ENCODE measurements at places on chromosomes 1 and 21.

DNA sequence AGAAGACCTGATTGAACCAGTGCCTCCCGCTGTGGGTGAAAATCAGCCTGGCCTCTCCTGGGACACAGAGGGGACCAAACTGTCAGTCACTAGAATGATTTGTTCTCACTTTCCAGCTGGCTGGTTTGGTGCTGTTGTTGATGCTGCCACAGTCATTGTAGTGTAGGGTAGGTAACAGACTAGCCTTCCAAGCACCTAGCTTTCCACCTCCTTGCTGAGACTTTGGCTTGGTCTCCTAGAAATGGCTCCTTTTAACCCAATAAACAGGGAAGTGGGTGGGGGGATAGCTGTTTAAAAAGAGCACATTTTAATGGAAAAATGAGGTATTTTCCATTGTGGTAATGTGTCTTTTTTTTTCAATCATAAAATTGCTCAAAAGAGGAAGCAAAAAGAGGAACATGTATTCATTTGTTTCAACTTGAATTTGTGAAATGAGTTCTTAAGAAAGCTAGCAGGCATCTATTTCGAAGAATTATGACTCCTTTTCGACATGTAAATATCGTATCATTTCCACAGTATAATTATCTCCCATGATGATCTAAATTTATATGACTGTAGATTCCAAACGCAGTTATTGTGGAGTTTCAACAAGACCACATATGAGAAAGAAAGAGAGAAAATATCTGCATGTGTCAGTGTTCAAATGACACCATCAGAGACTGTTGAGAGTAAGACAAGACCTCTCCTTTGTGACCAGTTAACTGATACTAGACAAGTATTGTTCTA, 190.1 kb downstream of the HLX start:
- DNase-seq = peak; percentile 85

GRCh38 chr1:31401241-31401640, 11.8 kb upstream of the SERINC2 start:
- DNase-seq = peak; percentile 38

- no peak for DNase-seq
Observed at GRCh38 chr1:84386716-84387479, 11.4 kb upstream of the DNASE2B start.

DNA sequence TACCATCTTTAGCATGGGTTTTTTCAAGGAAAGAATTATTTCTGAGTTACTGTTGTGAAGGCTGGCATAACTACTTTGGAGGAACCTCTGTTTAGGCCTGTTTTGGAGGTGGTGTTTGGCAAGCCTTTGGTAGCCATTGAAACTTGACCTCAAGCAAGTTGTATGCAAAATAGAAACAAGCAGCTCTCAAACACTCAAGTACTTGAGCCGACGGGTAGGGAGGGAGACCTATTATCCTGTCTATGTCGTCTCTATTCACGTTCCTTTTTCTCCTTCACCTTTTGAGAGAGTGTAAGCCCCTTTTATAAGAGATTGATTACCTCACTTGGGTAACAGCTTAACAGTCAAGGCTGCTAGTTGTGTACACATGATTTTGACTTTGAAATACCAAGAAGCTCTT, 878.3 kb upstream of the CXADR start:
- DNase-seq = no peak

DNA sequence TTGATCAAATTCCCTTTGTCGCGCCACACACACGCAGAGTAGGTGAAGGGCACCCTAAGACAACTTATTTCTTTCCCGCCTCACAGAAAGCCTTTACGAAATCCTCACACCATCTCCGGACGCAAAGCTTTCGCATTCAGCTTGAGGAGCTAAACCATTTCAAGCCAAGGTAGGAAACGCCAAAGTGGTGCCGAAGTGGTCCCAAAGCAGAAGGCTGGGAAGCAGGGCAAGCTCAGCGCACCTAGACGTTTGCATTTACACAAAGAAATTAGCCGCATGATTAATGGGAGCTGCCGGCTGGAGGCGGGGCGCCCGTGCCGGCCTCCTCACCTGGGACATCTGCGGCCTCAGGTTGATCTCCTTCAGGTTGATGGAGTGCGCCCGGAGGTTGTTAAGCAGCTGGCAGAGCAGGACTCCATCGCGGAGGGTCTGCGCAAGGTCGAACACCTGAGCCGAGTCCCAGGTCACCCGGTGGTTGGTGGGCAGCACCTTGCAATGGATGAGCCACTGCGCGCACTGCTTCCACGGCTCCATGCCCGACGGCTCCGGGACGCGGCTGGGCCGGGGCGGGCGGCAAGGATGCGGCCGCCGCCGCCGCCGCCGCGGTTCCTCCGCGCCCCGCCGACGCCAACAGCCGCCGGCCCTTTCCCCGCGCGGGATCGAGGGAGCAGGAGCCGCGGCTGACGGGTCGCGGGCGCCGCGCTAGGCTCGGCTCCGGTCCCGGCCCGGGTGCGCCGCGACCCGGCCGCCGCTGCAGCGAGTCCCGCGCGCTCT, 457 bp downstream of the VAV3 start:
- DNase-seq = no peak

GRCh38 chr1:219419065-219419464, 193.8 kb downstream of the ZC3H11B start:
- no peak for DNase-seq

GRCh38 chr1:40057310-40058030, 16.9 kb downstream of the CAP1 start:
- DNase-seq = peak; percentile 90

DNA sequence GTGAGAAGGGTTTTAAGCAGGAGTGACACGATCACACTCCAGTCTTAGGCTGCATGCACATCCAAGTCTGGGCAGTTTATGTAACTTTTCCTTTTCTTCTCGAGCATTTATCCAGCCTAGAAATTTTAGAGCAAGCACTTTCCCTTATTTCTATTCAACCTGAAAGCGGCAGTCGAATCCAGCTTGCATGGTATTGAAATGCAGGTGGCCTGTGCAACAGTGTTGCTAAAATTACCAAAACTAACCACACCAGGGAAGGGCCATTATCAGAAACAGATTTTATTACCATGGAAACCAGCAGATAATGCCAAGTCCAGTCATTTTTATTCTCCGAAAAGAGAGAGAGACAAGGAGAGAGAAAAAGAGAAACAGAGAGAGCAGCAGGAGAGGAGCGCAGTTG, 179.9 kb upstream of the ZC3H12A start:
- no peak for DNase-seq

- DNase-seq = peak; percentile 94
Observed at GRCh38 chr1:205711105-205712048, 31.1 kb upstream of the SLC45A3 start.

- DNase-seq = no peak
Observed at GRCh38 chr1:39499668-39500067, 8.2 kb downstream of the BMP8A start.

- no peak for DNase-seq
Observed at GRCh38 chr1:242043165-242043564, 44.3 kb upstream of the MAP1LC3C start.

- DNase-seq = no peak
Observed at GRCh38 chr1:56330391-56331026, 248.9 kb downstream of the PLPP3 start.

DNA sequence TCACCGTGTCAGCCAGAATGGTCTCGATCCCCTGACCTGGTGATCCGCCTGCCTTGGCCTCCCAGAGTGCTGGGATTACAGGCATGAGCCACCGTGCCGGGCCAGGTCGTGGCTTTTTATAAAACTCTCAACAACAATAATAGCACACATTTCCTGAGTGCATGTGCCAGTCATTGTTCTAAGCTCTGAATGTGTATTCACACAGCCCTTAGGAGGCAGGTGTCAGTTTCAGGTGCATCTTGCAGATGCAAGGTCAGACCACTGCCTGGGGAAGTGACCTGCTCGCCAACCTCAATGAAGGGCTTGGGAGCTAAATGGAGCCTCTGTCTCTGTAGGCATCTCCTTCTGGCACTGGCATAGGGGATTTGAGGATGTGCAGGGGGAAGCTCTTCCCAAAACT, 1.6 kb upstream of the LEFTY2 start:
- DNase-seq = no peak

DNA sequence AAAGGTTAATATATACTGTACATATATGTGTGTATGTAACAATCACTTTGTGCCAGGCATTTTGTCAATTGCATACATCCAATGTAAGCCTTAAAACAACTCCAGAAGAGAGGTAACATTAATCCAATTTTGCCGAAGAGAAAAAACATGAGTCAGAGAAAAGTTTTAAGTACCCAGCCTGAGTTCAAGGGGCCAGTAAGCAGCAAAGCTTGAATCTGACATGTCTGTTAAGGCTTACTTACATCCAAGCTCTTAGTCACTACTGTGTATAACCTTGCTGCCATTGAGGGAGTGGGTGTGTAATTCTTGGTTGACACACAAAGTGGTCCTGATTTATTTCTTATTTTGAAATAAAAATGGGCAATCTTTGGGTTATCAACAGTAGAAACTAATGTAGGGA, 360.4 kb upstream of the LYPLAL1 start:
- DNase-seq = no peak

DNA sequence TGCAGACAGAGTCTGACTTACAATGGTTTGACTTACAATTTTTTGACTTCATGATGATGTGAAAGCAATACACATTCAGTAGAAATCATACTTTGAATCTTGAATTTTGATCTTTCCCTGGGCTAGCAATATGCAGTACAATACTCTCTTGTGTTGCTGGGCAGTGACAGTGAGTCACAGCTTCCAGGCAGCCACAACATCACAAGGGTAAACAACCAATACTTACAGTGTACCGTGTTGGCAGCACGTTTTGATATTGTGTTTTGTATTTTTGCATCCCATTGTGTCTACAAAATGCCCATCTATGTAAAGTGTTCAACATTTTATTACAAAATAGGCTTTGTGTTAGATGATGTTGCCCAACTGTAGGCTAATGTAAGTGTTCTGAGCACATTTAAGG, 150.9 kb downstream of the NTMT2 start:
- no peak for DNase-seq

DNA sequence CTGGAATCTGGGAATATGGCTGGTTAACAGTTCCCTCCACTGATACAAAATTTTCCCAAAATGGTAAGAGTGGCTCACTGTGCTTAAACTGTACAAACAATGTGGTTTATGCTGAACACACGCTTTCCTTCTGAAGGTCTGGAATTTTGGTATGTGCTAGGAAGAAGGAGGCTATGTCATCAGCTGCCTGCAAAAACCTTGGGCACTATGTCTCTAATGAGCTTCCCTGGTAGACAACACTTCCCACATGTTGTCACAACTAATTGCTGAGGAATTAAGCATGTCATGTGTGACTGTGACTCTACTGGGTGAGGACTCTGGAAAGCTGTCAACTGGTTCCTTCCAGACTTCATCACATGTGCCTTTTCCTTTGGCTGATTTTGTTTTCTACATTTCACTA, 29.2 kb downstream of the IPP start:
- DNase-seq = no peak

DNA sequence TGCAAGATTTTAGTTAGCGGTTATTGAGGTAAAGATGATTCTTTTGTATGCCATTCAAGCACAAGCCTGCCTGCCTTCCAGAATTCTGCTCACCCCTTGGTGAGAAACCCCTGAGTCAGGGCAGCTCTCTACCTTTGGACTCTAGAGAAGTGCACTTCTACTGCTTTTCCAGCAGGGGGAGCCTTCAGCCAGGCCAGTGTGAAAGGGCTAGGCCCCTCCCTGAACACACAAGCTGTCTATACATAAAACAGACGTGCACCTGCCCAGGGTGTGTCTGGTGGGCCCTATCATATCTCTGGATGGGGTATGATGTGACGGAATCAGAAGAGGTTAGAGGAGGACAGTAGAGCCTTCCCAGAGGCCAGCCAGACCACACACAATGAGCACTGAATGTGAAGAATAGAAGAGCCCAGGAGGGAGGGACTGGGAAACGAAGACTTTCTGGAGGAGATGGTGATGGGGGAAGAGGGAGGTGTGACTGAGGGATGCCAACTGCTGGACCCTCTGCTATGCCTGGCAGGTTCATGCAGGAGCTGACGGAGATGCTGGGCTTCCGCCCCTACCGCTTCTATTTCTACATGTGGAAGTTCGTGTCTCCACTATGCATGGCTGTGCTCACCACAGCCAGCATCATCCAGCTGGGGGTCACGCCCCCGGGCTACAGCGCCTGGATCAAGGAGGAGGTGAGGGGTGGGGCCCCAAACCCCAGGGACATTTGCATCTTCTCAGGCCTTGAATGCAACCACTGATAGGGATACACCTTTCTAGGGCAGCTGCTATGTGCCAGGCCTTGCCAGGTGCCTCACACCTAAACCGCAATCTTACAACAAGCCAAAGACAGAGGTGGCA, 13.0 kb upstream of the KCNC4 start:
- DNase-seq = peak; percentile 74

GRCh38 chr1:188386161-188386560, 1557.4 kb downstream of the PLA2G4A start:
- DNase-seq = no peak

DNA sequence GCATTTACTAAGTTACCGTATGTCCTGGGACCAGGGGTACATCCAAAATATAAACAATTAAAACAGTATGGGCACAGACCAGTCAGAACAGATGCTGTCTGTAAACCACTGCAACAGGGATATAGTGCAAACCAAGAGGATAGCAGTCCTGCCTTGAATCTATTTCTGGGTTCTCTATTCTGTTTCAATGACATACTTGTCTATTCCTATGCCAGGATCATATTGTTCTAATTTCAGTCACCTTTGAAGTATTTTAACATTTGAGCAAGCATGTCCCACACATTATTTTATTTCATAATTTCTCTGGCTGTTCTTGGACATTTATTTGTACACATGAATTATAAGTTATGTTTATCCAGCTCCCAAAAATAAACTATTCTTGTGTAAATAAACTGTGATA, 28.2 kb upstream of the SYDE2 start:
- DNase-seq = no peak

GRCh38 chr1:162475089-162475488, 22.5 kb upstream of the UHMK1 start:
- DNase-seq = no peak

DNA sequence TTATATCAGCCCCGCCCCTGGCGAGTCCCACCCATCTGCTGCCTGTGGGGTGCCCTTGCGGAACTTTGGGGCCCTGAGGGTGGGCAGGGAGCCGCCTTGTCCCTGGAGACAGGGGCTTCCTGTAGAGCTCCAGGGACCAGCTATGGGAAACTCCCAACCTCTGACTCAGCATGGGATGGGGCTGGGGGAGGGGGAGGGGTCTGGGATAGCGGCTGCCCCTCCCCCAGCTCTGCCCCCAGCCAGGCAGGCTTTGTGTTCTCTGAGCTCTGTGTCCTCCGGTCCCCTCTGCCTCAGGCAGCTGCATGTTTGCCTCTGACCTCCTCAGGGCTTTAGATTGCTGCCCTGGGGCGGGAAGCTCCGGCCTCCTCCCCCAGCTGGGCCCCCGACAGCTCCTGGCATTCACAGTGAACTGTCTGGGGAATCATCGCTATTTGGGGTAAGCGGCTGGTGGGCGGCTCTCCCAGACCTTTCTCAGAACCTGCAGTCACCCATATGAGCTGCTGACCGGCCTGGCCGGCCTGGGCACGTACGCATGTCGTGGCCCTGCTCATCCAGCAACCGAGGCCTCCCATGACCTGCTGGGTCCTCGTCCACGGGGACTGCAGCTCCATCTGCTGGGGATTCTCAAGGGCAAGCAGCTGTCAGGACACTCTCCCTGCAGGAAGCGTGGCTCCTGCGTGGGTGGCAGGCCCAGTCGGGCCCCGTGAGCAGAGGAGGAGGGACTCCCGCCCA, 17.1 kb downstream of the ARHGEF16 start:
- DNase-seq = peak; percentile 36
